ENCODE measurements at places on chromosomes 5 and 9.

DNA sequence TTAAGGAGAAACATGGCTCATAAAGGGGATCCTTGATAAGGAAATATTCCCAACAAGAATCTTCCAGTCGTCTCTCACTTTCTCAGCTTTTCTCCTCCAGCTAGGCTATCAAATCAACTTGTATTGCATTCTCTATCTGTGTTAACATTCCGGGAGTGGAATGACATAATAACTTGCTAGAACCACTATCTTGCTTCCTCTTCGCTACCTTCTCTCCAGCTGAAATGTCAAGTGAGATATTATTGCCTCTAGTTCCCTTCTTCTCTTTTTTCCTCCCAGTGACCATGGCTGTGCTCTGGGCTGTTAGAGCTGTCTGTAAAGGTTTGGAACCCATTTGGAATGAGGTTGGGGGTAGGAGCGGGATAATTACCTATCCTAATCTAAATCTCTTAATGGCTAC lies 1329.5 kb upstream of the WWC1 start:
- DNase-seq: no peak

- no peak for DNase-seq
Measured at GRCh38 chr5:53311681-53312080, 168.7 kb upstream of the FST start.

- DNase-seq: no peak
Measured at GRCh38 chr9:134533850-134534588, 107.6 kb upstream of the COL5A1 start.

- no peak for DNase-seq
Measured at GRCh38 chr9:129231759-129232158, 53.7 kb upstream of the IER5L start.

DNA sequence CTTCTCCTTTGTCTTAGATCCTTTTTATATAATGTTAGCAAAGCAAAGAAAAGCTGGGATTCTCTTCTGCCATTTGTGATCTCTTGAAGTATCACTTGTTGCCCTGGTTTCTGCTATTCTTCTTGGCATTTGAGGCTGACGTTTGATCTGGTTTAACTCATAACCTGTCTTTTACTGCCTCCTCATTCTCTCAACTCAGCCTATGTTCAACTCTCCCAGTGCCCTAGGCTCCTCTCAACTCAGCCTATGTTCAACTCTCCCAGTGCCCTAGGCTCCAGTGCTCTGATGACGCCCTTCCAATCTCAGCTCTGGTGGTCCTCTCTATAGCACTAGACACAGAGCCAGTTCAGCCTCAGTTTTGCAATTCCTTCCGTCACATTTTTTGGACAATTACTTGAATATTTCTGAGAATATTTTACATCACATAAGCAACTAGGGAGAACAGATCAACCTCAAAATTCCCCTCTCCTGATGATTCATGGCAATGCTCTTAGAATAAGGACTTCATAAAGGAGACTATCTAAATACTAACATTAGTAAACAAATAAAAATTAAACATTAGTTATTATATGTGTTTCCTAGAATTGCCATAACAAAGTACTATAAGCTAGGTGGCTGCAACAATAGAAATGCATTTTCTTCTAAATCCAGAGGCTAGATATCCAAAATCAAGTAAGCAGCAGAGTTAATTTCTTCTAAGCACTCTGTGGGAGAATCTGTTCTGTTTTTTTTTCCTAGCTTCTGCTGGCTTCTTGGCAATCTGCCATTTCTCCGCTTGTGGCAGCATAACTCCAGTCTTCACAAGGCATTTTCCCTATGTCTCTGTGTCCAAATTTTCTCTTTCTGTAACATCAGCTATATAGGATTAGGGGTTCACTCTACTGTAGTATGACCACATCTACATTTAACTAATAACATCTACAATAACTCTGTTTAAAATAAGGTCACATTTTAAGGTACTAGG lies 662.1 kb upstream of the FTMT start:
- DNase-seq: no peak

GRCh38 chr9:133477992-133478850 lies 678 bp downstream of the SLC2A6 start:
- no peak for DNase-seq

- no peak for DNase-seq
Measured at GRCh38 chr9:89293014-89293413, 18.0 kb upstream of the CKS2 start.

DNA sequence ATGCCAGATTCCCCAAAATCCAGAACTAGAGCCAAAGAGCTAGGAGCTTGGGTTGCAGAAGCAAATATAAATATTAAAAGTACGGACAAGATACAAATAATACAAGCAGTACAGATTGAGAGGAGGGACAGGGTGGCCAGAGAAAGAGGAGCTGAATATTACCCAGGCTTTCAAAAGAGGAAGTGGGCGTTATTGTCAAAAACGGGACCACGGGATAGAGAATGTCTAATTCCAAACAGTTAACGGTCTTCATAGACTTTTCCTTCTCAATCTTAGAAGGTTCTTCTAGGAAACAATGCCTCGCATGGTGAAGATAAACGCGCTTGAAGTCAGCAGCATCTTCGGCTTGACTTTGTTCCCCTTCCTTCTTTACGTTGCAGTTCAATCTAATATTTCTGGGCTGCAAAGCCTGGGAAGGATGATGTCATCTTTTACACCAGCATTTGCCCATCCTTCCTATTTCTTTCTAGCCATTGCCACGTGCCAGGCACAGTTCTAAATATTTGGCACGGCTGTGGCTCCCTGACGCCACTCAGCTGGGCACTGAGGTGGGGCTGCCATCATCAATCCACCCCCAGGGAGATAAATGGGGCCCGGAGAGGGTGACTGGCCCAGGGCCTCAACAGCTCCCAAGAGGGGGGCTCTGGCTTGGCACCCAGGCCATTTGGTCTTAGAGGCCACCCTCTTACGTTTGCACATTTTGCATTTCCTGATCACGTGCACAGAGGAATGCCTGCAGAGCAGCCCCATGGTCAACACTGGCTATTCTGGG lies 16.3 kb upstream of the OLFM1 start:
- DNase-seq: no peak

DNA sequence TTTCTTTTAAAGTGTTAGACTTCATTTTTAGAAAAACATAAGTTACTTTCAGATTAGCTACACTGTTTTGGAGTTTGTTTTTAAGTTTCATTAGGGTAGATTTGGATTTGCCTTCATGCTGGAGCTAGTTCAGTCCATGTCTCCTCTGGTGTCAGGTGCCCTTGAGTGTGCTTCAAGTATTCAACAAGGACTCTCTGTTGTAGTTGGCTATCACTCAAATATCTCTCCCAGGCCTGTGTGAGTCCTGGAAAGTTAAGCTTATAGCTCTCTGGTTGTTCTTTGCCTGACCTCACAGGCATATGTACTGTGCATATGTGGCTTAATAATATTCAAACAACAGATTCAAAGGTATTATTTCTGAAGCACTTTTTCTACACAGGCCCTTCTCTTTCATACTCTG lies 45.4 kb downstream of the PTBP3 start:
- no peak for DNase-seq

GRCh38 chr5:83104021-83104420 lies 26.7 kb downstream of the XRCC4 start:
- no peak for DNase-seq

GRCh38 chr9:85202596-85202995 lies 533.1 kb downstream of the NTRK2 start:
- DNase-seq: no peak

GRCh38 chr9:117076571-117077290 lies 338.1 kb downstream of the ASTN2 start:
- DNase-seq: no peak

DNA sequence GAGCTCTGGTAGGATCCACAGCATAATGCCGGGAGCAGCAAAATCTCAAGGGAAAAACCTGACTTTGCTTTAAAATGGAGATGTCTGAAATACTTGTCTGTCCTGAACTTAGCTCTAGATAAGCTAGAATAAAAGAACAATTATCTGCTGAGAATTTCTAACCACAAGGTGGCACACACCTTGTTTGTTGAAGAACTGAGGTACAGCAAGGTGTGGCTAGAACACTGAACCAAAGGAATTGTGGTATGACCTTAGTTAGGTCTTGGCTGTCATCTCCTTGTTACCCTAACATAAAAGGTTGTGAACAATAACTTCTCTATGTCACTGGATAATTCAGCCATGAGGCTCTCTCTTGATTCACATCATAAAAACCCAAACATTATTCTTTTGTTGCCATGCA lies 72.3 kb upstream of the ANXA1 start:
- DNase-seq: no peak

DNA sequence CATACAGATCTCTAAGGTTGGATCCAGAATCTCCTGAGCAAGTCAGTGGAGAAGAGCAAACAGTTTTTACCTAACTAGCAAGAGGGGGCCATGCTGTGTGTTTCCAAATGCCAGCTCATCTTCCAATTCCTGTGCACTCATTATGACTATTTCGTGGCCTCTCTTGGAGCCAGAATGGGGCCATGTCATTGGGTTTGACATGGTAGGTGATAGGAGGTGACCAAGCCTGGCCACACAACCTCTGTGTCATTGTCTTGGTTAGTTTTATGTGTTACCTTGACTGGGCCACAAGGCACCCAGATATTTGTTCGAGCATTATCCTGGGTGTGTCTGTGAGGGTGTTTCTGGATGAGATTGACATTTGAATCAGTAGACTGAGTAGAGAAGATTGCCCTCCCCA lies 206.2 kb downstream of the HSPA4 start:
- DNase-seq: no peak

DNA sequence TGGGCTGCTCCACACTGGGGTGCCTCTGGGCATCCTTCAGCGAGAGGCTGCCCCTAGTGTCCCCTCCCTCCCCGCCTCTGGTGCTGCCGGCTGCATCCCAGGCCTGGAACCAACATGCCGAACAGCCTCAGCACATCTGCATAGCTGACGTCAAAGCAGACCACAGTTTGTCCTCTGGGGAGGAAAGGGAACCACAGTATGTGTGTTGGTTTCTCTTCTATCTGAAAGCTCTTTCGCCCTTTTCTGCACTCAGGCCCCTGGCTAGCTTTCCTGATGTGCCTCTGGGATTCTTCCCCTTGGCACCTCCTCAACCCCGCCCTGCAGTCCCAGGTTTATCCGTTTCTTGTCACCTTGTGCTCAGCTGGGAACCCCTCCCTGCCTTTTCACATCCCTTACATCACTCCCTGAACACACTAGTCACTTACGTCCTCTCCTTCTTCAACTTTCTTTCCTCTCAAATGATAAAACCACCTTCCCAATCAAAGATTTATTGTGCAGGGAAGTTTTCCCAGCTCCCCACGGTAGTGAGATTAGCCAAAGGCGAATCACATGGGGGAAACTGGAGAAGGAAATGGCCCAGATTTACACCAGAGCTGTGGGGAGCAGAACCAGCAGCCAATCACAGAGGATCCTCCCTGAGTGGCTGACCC lies 35.5 kb upstream of the B4GALT1 start:
- DNase-seq: no peak

GRCh38 chr5:82054004-82054710 lies 82.3 kb downstream of the ATG10 start:
- no peak for DNase-seq

- no peak for DNase-seq
Measured at GRCh38 chr5:62376064-62376463, 27.6 kb downstream of the DIMT1 start.

DNA sequence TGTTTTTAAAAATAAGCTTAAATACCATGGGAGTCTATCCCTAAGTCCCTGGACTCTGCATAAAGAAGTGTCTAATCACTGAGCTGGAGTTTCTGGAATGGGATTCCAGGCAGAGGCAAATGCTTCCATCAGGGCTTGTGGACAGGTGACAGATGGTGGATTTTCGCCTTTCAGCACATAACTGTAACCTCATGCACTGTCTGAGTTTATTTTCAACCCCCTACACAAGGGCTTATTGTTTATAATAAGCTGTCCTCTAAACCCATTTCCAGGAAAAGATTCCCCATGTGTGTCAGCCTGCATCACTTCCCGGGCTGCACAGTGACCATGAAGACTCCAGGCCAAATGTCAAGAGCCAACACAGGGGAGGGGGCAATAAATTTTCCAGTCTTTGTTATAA lies 264.0 kb downstream of the PIK3R1 start:
- no peak for DNase-seq

- DNase-seq: no peak
Measured at GRCh38 chr5:5700549-5700948, 278.1 kb downstream of the ICE1 start.

DNA sequence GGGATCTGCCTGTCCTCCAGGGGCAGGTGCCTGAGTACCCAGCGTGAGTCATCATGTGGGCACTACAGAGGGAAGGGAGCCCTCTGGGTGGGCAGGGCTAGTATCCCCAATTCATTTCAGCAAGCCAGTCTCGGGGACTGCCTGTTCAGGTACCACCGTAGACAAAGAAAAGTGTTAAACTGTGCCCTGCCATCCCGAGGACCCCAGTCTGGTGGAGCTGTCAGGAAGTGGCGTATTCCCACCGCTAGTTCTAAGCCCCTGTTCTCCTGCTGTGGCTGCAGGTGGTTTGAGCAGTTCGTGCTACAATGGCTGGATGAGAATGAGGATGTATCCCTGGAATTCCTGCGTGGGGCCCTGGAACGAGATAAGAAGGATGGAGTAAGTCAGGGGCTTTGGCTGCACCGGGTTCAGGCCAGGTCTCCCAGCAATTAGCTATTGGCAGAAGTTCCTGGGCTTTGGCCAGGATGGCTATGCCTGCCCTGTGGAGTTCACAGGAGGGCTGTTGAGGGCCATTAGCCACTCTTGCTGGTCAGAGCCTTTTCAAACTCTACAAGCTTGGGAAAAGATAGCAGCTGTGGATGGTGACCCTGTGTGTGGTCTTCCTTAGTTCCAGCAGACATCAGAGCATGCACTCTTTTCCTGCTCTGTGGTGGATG lies 93.2 kb upstream of the RUSC2 start:
- no peak for DNase-seq
